ENCODE measurements at places on chromosomes 11 and 22.

- DNase-seq: no peak
Measured at GRCh38 chr11:45368697-45369096, 82.6 kb upstream of the SYT13 start.

DNA sequence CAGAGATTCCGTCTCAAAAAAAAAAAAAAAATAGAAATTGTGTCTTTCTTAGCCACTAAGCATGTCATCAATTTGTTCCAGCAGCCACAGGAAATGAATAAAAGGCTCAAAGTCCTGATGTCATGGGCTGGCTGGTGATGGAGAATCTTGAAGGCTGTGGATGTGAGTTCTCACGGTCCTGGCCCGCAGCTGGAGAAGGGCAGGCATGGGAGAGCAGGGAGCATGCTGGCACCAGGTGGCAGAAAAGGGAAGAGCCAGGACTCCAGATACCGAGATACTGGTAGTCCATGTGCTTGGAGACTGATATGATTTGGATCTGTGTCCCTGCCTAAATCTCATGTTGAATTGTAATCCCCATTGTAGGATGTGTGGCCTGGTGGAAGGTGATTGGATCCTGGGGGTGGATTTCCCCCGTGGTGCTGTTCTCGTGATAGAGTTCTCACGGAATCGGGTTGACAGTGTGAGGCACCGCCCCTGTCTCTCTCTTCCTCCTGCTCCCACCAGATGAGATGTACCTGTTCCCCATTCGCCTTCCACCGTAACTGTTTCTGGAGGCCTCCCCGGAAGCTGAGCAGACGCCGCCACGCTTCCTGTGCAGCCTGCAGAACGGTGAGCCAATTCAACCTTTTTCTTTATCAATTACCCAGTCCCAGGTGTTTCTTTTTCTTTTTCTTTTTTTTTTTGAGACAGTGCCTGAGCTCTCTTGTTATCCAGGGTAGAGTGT, 18.1 kb downstream of the MRGPRD start:
- DNase-seq: peak; percentile 56

GRCh38 chr11:43748095-43748494, 67.6 kb downstream of the HSD17B12 start:
- no peak for DNase-seq

GRCh38 chr11:9752091-9752490, 88.2 kb downstream of the SWAP70 start:
- DNase-seq: no peak

DNA sequence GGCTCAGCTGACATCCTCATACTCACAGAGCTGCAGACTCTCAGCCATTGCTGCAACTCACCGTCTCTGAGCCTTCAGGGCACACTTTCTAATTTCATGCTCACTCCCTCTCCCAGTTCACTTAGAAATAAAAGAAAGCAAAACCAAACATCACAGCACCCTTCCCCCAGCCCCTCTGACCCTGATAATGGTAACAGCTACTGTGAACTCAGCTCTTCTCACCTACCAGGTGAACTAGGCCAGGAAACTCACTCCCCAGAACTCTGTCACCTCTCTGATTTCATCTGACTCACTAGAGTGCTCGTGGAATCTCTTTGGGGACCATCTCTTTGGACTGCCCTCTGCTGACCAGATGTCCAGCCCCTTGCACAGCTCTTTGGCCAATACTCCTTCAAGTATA, 14.5 kb upstream of the PARVA start:
- DNase-seq: no peak

GRCh38 chr11:87236368-87236767, 198.6 kb downstream of the TMEM135 start:
- no peak for DNase-seq

GRCh38 chr11:60710482-60710881, 11.1 kb downstream of the MS4A8 start:
- no peak for DNase-seq

Data from right forelimb (tissue), 1 donor.